ENCODE measurements at places on chromosomes 4 and X.

GRCh38 chr4:101289306-101289705, 58.0 kb downstream of the PPP3CA start:
- no peak for DNase-seq

DNA sequence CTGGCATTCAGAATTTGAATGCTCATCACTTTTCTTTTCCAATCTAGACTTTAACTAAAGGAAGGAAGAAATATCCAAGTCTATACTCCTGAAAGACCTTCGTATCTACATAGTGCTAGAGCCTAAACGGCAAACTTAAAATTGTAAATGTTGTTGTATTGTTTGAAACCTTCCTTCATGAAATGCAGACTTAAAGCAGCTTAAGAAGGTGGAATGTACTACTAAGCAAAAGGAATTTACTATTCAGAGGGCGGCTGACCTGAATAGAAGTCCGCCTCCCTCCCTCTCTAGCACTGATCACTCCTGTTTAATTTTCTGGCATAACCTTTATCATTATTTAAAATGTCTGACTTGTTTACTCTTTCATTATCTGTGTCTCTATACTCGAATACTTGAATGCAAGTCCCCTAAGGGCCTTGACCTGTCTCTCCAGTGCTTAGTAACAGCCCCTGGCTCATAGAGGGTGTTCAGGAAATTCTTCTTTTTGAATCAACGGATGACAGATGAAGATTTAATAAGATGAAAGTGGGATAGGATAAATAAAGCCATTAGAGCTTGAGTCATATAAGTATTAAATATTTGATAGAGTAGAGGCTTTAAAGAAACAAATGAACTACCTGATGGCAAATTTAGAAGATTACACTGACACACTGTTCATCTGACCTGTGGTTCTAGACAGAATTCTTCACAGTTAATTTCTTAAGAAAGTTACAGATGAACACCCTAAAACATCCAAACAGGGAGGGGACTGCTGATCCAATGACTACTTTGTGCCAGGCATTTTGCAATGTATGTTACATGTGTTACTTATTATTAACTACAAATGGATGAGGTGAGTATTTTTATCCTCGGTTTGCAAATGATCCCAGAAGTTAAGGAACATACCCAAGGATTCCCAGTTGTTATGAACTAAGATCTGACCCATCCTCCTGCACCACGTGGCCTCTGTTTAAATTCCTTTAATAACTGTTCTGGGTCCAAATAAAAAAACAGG, 20.2 kb upstream of the RBPJ start:
- DNase-seq: no peak

DNA sequence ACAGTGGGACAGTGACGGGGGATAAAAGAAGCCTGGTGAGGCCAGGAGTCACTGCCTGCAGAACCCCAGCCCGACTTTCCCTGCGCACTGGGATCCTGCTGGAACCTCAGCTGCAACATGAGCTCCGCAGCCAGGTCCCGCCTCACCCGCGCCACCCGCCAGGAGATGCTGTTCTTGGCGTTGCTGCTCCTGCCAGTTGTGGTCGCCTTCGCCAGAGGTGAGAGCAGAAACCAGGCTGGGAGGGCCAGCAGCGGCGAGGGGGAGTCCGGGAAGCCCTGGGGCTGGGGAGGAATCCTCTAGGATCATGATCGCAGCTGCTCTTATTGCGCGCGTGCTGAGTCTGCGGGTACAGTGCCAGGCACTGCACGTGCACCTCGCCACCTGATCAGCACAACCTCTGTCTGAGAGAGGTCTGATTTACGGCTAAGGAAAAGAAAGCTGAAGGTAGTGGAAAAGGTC, at the start of gene PF4V1:
TSS of gene PF4V1 (plus strand) at position 51 of the 459 bp plus-strand sequence. CDS start at position 118, 67 bp downstream.
- no peak for DNase-seq

GRCh38 chr4:75099321-75099720, 166.4 kb downstream of the PARM1 start:
- DNase-seq: no peak

- DNase-seq: no peak
Observed at GRCh38 chr4:34766935-34767334, 1477.4 kb downstream of the ARAP2 start.

DNA sequence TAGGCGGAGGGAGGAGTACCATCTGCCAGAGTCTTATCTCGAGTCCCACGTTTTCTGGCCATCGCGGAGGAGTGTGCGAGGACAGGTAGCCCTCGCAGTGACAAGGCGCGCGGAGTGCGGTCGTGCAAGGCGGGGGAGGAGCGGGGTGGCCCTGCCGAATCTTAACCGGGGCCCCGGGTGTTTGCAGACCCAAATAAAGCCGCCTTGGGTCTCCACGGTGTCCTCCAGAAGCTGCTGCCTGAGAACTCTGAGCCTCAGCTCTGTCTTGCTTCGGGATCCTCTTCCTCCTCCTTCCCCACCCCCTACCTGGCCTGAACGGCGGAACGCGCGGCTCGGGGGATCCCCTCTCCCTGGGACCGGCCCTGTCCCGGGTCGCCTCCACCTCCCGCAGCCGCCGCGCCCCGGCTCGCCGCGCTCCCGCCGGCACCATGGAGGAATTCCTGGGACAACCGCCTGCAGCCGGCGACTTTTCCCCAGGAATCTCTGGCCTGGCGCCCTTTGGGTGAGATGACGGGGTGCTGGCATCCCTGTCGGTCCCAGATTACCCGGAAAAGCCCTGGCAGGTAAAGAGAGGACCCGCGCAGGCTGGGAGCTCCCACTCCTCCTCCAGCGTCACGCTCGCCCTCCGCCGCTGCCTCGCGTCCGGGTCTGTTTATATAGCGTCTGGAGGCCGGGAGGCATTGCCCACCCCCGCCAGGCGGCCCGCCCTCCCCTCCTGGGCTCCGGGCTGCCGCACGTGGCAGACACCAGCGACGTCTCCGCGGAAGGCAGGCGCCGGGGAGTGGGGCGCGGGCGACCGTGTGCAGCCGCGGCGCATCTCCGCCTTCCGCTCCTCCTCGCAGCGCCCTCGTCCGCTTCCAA, at the start of gene GALNTL6:
TSS of gene GALNTL6 (plus strand) at position 740 of the 861 bp plus-strand sequence.
- peak; percentile 34 for DNase-seq

DNA sequence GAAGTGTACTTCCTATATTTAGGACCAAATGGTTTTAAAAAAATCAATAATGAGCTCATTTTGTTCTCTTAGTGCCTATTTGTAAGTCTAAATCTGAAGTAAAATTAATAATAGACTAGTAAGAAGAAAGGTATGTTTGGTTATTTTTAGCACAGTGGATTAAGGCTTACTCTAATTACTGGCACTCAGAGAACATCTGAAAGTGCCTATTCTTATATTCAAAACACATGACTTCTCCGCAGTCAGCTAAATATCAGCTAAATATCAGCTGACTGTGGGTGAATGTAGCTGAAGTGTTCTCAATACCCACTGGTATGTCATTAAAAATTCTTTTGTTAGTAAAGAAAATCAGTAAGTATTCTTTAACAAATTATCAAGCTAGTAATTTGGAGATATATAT, 6.0 kb downstream of the AP1S2 start:
- DNase-seq: no peak

- no peak for DNase-seq
Observed at GRCh38 chr4:80367737-80368136, 32.2 kb downstream of the CFAP299 start.

GRCh38 chr4:183268556-183268955, 51.5 kb downstream of the CLDN22 start:
- DNase-seq: no peak

DNA sequence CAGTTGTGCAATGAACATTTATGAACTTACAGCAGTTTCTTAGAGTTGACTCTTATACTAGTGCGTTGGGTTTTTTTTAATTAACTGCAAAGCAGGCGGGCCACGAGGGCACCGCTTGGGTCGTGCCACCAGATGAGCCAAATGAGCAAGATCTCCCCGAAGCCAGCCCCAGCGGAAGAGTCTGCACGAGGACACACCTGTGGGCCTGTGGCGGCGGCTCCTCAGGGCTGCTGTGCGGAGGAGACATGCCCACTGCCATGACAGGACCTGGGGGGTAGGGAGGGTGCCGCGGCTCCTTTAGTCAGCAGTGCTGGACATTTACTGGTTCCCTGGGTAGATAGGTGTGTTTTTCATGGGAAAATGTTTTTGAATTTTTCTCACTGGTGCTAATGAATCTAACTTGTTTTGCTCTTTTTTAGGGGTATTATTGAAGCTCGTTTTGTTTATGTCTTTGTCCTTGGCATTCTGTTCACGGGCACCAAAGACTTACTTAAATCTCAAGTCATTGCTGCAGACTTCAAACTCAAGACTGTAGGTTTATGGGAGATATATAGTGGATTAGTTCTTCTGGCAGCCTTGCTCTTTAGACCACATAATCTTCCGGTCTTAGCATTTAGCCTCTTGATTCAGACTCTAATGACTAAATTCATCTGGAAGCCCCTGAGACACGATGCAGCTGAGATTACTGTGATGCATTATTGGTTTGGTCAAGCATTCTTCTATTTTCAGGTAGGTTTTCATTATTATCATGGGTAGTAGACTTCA, 31.2 kb downstream of the PIGG start:
- DNase-seq: no peak

DNA sequence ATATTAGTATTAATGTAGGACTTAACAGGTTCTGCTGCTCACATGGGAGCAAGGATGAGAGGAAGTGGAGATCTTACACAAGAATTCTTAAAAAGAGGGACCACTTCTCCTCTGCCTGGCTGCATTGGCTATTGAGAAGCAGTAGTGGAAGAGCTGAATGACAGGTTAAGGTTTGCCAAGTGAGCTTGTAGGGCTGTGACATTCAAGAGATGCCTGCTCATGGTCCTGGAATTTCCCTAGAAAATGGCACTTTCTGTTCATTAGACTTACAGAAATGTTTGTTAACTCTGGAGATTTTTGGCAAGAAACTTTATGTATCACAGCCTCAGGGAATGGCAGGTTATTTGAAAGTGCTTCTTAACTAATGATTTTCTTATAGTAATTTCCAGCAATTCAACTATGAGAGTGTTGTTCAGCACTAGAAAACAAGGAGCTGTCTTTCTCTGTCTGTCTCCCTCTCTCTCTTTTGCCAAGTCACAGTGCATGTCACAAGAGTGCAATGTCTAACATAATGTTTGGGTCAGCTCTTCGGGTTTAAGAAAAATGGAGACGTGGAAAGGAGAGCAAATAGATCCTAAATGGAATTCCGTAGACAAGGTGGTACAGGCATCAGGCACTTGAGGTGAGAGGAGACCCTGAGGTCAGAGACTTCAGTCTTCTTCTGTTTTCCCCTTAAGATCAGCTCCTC, 8.3 kb upstream of the NAP1L5 start:
- DNase-seq: no peak

- no peak for DNase-seq
Observed at GRCh38 chr4:54445866-54446265, 211.9 kb upstream of the KIT start.

DNA sequence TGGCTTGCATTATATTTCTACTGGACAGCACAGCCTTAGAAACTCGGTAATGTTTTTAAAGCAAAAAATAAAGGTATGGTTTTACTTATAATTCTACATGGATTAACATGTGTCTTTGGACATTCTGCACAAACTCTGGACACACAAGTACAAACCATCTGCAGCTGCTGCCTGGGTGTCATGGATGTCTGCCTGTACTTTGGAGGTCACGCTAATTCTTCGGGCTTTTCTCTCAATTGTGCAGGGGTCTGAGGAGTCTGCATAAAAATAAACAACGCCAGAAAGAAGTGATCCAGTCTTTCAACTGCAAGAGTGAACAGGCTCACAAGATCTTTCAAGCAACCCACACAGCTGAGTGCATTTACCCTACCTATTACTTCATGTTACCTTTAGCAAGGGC, 55.2 kb downstream of the TAB3 start:
- DNase-seq: no peak

GRCh38 chrX:23610495-23610894, 56.8 kb upstream of the PRDX4 start:
- DNase-seq: no peak

DNA sequence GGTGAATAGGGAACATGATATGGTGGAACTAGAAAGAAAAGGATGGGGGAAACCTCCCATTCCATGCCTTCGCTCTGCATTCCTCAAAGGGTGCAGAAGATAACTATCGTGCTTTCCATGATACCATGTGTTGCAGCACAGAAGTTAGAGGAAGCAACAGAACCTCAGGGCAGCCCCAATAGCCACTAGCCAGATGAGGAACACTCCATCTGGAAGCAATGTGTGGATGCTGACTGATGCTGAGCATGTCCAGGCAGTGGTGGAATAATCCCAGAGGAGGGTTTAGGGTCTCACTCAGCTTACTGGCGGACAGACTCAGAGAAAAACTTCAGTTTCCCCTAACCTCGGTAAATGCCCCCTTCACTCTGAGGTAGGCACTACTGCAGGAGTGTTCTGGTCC, 7.5 kb downstream of the SMIM10 start:
- no peak for DNase-seq

- DNase-seq: no peak
Observed at GRCh38 chr4:157172011-157172410, 48.5 kb upstream of the GRIA2 start.

GRCh38 chr4:67030636-67031035, 514.7 kb downstream of the CENPC start:
- DNase-seq: no peak

DNA sequence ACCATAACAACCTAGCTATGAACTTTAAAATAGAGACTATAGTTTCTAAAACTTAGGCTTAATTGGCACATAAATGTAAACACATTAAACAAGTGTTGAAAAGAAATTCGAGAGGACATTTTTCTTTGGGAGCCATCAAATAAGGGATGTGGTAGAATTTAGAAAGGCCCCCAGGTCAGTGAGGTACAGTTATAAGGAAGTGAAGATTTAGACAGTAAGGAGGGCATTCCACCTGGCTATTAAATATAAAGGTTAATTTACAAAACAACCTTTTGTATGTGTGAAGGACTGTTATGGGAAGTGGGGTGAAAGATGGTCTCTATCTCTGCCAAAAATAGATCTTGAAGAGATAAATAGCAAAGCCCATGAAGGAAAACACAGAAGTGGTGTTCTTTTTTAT, 83.9 kb downstream of the AFF1 start:
- no peak for DNase-seq

DNA sequence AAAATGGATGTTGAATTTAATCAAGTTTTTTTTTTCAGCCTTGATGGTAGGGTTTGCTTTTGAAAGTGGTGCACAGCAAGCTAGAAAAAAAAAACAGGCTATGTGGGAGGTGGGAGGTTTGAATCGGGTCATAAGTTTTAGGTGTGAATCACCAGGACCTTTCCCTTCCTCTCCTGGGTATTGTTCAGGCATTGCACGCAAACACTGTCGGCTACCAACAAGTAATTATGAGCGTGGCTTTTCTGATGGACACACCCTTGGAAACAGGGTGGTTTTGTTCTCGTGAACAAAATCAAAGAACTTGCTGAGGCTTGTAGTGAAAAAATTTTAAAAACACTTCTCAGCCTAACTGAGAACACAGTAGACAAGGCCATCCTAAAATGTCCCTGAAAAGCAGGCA, 18.1 kb downstream of the PIR start:
- DNase-seq: no peak

DNA sequence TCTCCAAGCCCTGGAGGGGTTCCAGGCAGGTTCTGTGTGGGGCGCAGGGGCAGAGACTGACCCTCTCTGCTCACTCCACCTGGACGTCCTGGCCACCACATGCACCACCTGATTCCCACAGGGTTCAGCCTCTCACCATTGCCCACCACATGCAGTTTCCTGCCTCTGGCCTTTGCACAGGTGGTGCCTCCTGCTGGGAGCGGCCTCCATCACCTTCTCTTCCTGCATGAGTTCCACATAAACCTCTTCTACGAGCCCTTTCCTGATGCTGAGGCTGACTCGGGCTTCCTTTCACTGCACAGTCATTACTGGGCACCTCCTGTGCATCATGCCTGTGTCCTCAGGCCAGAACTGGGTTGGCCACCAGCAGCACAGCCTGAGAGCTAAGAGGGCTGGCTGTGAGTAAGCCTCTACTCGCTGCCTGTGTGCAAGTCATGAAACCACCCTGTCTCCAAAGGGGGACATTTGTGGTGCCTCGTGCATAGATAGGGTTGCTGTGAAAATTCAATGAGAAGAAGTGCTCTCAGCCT, 19.9 kb downstream of the MAN2B2 start:
- no peak for DNase-seq
